ENCODE measurements at places on chromosomes 16 and 17. TPM values are rescaled to one million over a fixed set of nuclear protein-coding genes. Genes with fewer than 3 reads are reported as not detected.

DNA sequence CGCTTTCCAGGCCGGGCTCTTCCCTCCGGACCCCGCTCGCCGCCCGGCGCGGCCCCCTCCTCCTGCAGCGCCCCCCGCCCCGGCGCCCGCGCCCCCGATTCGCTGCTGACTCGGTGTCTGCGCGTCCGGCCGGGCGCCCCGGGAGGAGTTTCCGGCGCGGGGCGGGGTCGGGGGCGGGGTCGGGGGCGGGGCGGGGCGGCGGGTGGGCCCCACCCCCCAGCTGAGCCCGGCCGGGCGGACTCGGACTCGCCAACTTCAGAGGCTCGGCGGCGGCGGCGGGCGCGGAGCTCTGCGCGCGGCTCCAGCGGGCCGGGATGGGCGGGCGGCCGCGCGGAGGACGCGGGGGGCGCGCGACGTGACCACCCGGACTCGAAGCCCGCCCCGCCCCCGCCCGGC, at the start of gene METRNL:
METRNL (plus strand) TSS at position 258 of the 396 bp plus-strand sequence. CDS start 207 bp downstream, outside the sequence.
- peaks cover 32% of the 10 kb centered on the region for H3K4me1 ChIP-seq
- H3K27me3 ChIP-seq = peaks cover 39% of the 10 kb centered on the region
- DNase-seq = peak; percentile 64
- no peak within 1 kb of the TSS for H3K27ac ChIP-seq
- no peaks in the 10 kb centered on the region for H3K36me3 ChIP-seq

- no peaks in the 10 kb centered on the region for H3K27me3 ChIP-seq
- H3K27ac ChIP-seq = peak overlapping the region; percentile 24
- H3K4me1 ChIP-seq = peaks cover 7% of the 10 kb centered on the region
These were observed 6.5 kb upstream of the LLGL1 start for GRCh38 chr17:18218756-18219415.

MPV17L gene
- total RNA-seq = 5.4 TPM

DNA sequence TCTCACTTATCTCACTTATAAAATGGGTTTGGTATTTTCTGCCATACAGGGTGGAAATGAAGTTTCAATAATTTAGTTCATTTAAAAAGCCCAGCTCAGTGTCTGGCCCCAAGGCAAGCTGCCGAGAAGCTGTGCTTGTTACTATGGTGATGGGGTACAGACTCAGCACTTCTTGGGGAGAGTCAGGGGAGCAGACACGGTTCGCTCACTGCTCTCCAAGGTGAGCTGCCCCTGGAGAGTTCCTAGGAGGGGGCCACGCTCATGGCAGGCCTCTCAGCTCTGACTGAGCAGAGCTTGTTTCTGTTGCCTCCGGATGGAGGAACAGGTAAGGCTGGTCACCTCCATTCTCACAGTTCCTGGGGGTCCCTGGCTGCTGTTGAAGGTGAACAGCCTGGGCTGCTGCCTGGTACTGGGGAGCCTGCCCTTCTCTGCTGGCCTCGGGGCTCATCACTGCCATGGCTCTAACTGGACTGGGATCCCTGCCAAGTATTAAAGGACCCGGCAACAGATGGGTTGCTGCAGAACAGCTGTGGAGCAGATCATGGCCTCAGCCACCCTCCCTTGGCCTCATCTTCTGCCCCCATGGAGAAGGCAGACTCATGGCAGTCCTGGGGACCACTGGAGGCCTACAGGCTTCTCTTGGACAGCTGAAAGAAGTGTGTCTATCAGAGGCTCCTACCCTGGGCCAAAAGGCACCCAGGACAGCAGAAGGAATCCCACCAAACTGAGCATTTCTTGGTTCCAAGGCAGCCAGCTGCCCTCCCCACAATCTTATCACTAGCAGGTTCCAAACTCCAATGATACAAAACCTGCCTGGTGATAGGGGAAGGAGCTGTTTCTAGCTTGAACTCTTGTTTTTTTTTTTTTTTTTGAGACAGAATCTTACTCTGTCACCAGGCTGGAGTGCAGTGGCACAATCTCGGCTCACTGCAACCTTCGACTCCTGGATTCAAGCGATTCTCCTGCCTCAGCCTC, 25.9 kb upstream of the SPATA32 start:
- DNase-seq = no peak
- H3K36me3 ChIP-seq = peaks cover 11% of the 10 kb centered on the region
- no peaks in the 10 kb centered on the region for H3K27me3 ChIP-seq
- no peak overlapping the region for H3K4me3 ChIP-seq

DNA sequence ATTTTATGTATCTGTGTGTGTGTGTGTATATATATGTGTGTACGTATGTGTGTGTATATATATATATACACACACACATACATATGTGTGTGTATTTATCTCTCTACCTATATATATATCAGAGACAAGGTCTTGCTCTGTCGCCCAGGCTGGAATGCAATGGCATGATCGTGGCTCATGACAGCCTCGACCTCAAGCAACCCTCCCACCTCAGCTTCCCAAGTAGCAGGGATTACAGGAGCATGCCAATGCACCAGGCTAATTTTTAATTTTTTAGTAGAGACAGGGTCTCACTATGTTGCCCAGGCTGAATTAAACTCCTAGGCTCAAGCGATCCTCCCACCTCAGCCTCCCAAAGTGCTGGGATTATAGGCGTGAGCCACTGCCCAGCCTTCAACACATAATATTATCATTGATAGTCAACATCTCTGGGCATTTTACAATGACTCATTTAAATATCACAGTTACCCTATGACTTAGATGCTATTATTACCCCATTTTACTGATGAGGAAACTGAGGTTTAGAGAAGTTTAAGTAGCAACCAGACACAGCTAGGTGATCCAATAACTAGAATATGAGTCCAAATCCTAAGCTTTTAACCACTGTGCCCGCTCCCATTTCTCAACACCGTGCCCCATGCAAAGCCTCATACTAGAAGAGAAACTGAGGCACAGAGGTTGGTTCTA, 24.3 kb downstream of the G6PC3 start:
- no peaks in the 10 kb centered on the region for H3K27me3 ChIP-seq
- H3K36me3 ChIP-seq = peaks cover 9% of the 10 kb centered on the region
- peak overlapping the region; percentile 49 for H3K27ac ChIP-seq
- no peak for DNase-seq
- H3K4me3 ChIP-seq = peak overlapping the region; percentile 73
- peaks cover 36% of the 10 kb centered on the region for H3K4me1 ChIP-seq

- no peak for DNase-seq
- peaks cover 36% of the 10 kb centered on the region for H3K36me3 ChIP-seq
- peaks cover 21% of the 10 kb centered on the region for H3K4me1 ChIP-seq
- peak overlapping the region; percentile 99 for H3K27ac ChIP-seq
These were observed 651 bp upstream of the EIF1 start for GRCh38 chr17:41687828-41688640.

DNA sequence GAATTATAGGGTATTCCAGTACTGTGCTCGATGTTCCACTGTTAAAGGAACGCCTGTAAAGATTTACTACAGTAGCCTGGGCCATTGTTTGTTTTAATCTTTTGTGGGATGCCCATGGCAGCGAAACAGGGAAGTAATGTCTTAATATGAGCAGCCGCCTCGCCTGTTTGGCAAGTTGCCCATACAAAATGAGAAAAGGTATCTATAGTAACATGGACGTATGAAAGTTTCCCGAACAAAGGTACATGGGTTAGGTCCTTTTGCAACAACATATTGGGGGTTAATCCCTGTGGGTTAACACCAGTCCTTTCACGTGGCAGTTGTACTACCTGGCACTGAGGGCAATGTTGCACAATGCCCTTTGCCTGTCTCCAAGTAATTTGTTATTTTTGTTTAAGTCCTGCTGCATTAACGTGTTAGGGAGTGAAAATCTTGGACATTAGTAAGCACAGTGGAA, 21.1 kb upstream of the TMC5 start:
- H3K4me3 ChIP-seq = no peak overlapping the region
- no peak for DNase-seq
- H3K27me3 ChIP-seq = peaks cover 6% of the 10 kb centered on the region
- peaks cover 23% of the 10 kb centered on the region for H3K4me1 ChIP-seq

SLC16A11 gene
- total RNA-seq = 0.48 TPM

DNA sequence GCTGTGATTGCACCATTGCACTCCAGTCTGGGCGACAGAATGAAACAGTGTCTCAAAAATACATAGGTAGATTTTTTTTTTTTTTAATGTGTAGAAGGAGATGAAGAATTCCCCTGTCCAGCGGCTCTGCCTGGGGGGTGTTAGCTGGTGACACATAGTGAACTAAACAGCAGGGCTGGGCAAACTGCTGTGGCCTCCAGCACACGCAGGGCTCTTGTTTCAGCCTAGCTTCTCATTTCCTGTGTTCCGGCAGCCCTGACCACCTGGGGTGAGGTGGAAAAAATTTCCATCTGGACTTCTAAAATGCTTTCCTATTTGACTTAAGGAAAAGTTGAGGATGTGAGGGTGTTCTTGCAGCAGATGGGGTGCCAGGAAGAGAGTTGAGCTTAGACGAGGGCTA, 33.3 kb upstream of the RGS9 start:
- no peak overlapping the region for H3K4me3 ChIP-seq
- DNase-seq = no peak
- H3K27me3 ChIP-seq = no peaks in the 10 kb centered on the region
- H3K4me1 ChIP-seq = peaks cover 14% of the 10 kb centered on the region
- H3K36me3 ChIP-seq = no peaks in the 10 kb centered on the region

DNA sequence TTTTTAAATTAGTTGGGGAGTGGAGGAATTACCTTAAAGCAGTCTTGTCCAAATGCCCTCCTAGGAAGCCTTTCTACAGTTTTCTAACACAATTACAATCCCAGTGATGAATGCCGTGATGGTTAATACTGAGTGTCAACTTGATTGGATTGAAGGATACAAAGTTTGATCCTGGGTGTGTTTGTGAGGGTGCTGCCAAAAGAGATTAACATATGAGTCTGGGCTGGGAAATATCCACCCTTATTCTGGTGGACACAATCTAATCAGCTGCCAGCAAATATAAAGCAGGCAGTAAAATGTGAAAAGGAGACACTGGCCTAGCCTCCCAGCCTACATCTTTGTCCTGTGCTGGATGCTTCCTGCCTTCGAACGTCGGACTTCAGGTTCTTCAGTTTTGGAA, 12.2 kb downstream of the ORC6 start:
- H3K27ac ChIP-seq = no peak overlapping the region
- H3K4me1 ChIP-seq = no peaks in the 10 kb centered on the region
- no peaks in the 10 kb centered on the region for H3K27me3 ChIP-seq
- peaks cover 25% of the 10 kb centered on the region for H3K36me3 ChIP-seq

ZFPM1 gene
- 8.1 TPM for total RNA-seq

DNA sequence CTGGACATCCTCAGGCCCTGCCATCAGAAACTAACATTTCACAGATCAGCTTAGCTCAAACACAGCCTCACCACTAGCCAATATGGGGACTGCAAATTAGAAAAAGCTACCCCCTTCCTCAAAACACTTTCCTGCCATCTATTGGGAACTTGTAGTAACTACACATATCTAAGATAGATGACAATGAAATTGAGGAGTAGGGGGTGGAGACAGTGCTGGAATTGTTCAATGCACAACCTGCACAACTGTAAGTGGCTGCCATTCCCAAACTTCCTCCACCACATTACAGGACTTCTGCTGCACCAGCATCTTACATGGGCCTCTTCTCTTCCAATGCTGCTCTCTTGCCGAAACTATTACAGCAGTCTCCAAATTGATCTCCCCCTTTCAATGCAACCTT, 21.9 kb downstream of the AIPL1 start:
- H3K27ac ChIP-seq = no peak overlapping the region
- H3K27me3 ChIP-seq = no peaks in the 10 kb centered on the region
- no peaks in the 10 kb centered on the region for H3K36me3 ChIP-seq
- H3K4me1 ChIP-seq = peaks cover 7% of the 10 kb centered on the region
- no peak for DNase-seq

DNA sequence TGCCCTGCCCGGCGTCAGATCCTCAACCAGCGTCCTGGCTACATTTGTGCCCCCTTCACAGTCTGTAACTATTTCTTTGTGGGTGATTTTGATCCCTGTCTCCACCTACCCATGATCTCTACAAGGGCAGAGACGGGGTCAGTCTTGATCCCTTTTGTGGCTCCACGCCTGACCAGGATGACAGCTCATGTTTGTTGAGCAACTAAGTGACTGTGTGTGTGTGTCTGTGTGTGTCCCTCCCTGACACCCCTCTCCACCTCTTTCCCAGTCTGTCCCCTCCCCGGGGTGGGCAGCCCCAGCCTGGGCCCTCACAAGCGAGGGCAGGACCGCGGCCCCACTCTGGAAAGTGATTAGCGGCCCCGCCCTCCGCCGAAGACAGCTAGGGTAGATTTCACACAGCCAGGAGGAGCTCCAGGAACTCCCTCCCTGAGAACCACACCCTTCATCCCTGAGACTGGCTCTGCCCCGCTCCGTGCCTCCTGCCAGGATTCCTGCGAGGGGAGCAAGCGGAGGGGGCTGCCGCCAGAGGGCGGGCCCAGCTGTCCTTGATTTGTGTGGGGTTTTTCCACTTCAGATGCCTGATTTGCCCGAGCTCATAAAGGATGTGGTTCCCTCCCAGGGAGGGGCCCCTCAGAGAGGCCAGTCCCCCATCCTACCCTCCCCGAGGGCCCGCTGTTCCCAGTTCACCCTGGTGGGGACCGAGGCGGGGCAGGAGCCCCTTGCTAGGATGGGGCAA, 5.3 kb upstream of the HS3ST6 start:
- peaks cover 30% of the 10 kb centered on the region for H3K4me1 ChIP-seq
- DNase-seq = peak; percentile 66
- H3K27ac ChIP-seq = no peak overlapping the region
- peak overlapping the region; percentile 49 for H3K4me3 ChIP-seq

- H3K4me3 ChIP-seq = no peak overlapping the region
- peak overlapping the region; percentile 60 for H3K27ac ChIP-seq
- H3K36me3 ChIP-seq = peaks cover 7% of the 10 kb centered on the region
- no peak for DNase-seq
- no peaks in the 10 kb centered on the region for H3K27me3 ChIP-seq
These were observed 89.5 kb downstream of the RAP1GAP2 start for GRCh38 chr17:2885733-2886132.

GRCh38 chr16:86427433-86427851, 82.9 kb upstream of the FOXF1 start:
- H3K27ac ChIP-seq = no peak overlapping the region
- H3K4me1 ChIP-seq = peaks cover 28% of the 10 kb centered on the region
- DNase-seq = no peak
- H3K36me3 ChIP-seq = no peaks in the 10 kb centered on the region
- no peak overlapping the region for H3K4me3 ChIP-seq

GRCh38 chr17:64515419-64515818, 8.6 kb downstream of the CEP95 start:
- H3K4me3 ChIP-seq = no peak overlapping the region
- H3K27ac ChIP-seq = no peak overlapping the region
- H3K4me1 ChIP-seq = peaks cover 11% of the 10 kb centered on the region
- DNase-seq = no peak
- no peaks in the 10 kb centered on the region for H3K27me3 ChIP-seq
- H3K36me3 ChIP-seq = peaks cover 81% of the 10 kb centered on the region

ZP2 gene
- not detected for total RNA-seq

DBNDD1 gene
- 77.0 TPM for total RNA-seq

FSCN2 gene
- 0.89 TPM for total RNA-seq

GRCh38 chr17:66950886-66951604, 13.5 kb upstream of the CACNG4 start:
- H3K4me3 ChIP-seq = no peak overlapping the region
- DNase-seq = no peak
- H3K36me3 ChIP-seq = peaks cover 13% of the 10 kb centered on the region
- H3K27me3 ChIP-seq = no peaks in the 10 kb centered on the region
- no peak overlapping the region for H3K27ac ChIP-seq

GRCh38 chr17:65222214-65222738, 85.1 kb downstream of the RGS9 start:
- no peak overlapping the region for H3K4me3 ChIP-seq
- DNase-seq = no peak
- no peaks in the 10 kb centered on the region for H3K4me1 ChIP-seq
- no peaks in the 10 kb centered on the region for H3K27me3 ChIP-seq
- H3K27ac ChIP-seq = peak overlapping the region; percentile 66
- H3K36me3 ChIP-seq = no peaks in the 10 kb centered on the region

- H3K4me3 ChIP-seq = no peak overlapping the region
- peaks cover 2% of the 10 kb centered on the region for H3K4me1 ChIP-seq
- no peak for DNase-seq
- H3K27me3 ChIP-seq = no peaks in the 10 kb centered on the region
These were observed 43.6 kb upstream of the USP7 start for GRCh38 chr16:9007177-9007794.
